ENCODE measurements at places on chromosomes 6 and 20. TPM values are rescaled to one million over a fixed set of nuclear protein-coding genes. Genes with fewer than 3 reads are reported as not detected.

DNA sequence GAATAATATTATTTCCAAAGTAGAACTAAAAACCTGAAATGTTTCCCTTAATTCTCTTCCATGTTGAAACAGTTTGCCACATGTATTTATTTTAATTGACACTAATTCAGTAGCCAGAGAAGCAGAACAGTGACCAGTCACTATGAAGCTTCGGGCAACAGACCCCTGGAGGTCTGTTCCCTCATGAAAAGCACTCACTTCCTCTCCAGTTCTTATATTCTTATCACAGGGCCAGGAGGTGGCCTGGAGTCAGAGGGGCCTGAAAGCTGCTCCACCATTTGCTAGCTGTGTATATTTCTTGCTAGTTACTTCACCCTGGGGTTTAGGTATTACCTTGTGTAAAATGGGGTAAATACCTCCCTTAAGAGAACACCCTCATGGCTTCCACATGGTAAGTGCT, 49.1 kb downstream of the MAP7 start:
- DNase-seq, result no peak
- no peaks in the 10 kb centered on the region for H3K27me3 ChIP-seq
- peaks cover 14% of the 10 kb centered on the region for H3K4me1 ChIP-seq
- H3K4me3 ChIP-seq, result no peak overlapping the region

GRCh38 chr6:129331450-129332138, 378.4 kb downstream of the ARHGAP18 start:
- H3K4me1 ChIP-seq, result no peaks in the 10 kb centered on the region
- no peak overlapping the region for H3K27ac ChIP-seq
- no peak for DNase-seq
- H3K27me3 ChIP-seq, result no peaks in the 10 kb centered on the region

The TFAP2C gene
- 0.50 TPM for total RNA-seq

- H3K27ac ChIP-seq, result peak overlapping the region; percentile 59
- no peaks in the 10 kb centered on the region for H3K36me3 ChIP-seq
- H3K4me1 ChIP-seq, result peaks cover 10% of the 10 kb centered on the region
- no peak overlapping the region for H3K4me3 ChIP-seq
- peaks cover 4% of the 10 kb centered on the region for H3K27me3 ChIP-seq
These were observed 120.1 kb upstream of the HDDC2 start for GRCh38 chr6:125421836-125422235.

The MDC1 gene
- total RNA-seq, result 67.6 TPM

The TPX2 gene
- total RNA-seq, result 71.9 TPM

- peaks cover 2% of the 10 kb centered on the region for H3K4me1 ChIP-seq
- no peaks in the 10 kb centered on the region for H3K27me3 ChIP-seq
- H3K36me3 ChIP-seq, result no peaks in the 10 kb centered on the region
- H3K27ac ChIP-seq, result no peak overlapping the region
- DNase-seq, result no peak
These were observed 58.5 kb upstream of the SLC22A16 start for GRCh38 chr6:110534731-110535492.

The POU3F2 gene
- total RNA-seq, result 1.4 TPM

DNA sequence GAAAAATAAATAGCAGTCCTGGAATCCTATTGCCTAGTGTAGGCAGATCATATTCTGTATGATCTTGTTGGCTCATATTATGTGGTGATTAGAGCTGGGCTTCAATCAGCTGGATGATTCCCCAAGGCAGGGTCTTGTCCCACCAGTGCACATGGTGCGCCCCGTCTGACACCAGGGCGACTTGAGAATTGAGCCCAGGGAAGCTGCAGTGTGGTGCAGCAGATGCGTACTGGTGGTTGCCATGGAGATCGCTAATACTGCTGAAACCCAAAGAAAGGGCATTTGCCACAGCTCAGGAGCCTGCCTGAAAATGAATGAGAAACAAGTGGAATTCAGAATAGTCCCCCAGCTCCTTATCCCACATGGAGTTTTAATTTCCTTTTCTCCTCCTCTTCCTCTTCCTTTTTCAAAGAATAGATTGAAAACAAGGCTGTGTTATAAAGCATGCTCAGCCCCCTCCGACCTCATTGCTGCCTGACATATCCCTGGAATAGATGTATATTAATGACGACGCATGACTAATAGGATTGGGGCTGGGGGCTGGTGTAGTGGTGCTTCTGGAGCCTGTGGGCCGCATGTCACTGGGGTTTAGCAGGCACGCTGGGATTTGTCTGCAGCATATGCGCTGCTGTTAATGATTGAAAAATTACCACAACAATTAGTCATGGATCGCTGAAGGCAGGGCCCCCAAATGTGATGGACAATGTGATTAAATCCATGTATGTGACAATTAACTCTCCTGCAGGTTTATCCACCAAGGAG, 210.5 kb downstream of the FARS2 start:
- no peaks in the 10 kb centered on the region for H3K36me3 ChIP-seq
- H3K27ac ChIP-seq, result no peak overlapping the region
- no peak for DNase-seq
- H3K4me3 ChIP-seq, result no peak overlapping the region

GRCh38 chr20:46558511-46558959, 8.1 kb upstream of the OCSTAMP start:
- no peak overlapping the region for H3K4me3 ChIP-seq
- no peaks in the 10 kb centered on the region for H3K36me3 ChIP-seq
- peaks cover 3% of the 10 kb centered on the region for H3K27me3 ChIP-seq

- H3K4me3 ChIP-seq, result peak overlapping the region; percentile 100
- no peaks in the 10 kb centered on the region for H3K27me3 ChIP-seq
- H3K4me1 ChIP-seq, result peaks cover 16% of the 10 kb centered on the region
- H3K27ac ChIP-seq, result peak overlapping the region; percentile 98
- no peak for DNase-seq
- peaks cover 6% of the 10 kb centered on the region for H3K36me3 ChIP-seq
These were observed 578 bp downstream of the RGL2 start for GRCh38 chr6:33297956-33298772.

The RNF182 gene
- total RNA-seq, result 1.9 TPM

The CFAP206 gene
- total RNA-seq, result 1.2 TPM

The TAF11 gene
- total RNA-seq, result 37.4 TPM

The AGPAT1 gene
- 94.1 TPM for total RNA-seq

DNA sequence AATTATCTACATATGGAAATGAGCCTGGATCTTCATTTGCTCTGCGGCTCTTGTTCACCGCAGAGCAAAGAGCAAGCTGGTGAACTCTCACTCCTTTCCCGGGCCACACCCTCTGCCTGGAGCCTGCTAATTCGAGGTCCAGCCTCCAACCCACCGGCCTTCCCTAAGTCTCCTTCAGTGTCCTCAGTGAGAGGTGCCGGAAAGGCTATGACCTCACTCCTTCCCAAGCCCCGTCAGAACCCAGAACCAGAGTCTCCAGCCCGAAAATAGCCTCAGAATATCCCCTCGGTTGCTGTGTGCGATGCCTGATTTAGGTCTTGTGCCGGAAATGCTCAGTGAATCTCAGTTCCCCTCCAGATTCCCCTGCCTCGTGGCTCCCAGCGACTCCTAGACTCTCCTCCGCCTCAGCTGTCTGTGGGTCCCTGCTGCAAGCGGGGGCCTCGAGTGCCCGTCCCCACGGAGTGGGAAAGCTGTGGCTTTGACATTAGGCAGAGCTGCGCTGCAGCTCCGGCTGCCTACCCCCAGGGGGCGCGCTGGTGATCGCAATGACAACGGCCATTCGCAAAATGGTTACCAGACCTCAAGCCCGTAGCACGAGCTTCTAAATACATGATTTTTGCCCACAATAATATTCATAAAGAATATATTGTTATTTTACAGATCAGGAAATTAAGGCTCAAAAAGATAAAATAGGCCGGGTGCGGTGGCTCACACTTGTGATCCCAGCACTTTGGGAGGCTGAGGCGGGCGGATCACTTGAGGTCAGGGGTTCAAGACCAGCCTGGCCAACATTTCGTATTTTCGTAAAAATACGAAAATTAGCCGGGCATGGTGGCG, 4.1 kb upstream of the BNIP5 start:
- H3K27me3 ChIP-seq, result peaks cover 32% of the 10 kb centered on the region
- H3K4me1 ChIP-seq, result peaks cover 4% of the 10 kb centered on the region
- H3K36me3 ChIP-seq, result no peaks in the 10 kb centered on the region
- peak overlapping the region; percentile 53 for H3K4me3 ChIP-seq
- DNase-seq, result peak; percentile 67
- no peak overlapping the region for H3K27ac ChIP-seq

Measured in progenitor cell of endocrine pancreas (in vitro differentiated cells).